ENCODE measurements at places on chromosomes 4 and X.
A peak's percentile ranks its signal among the peaks of the same experiment; 100 is the strongest.

- DNase-seq = no peak
Measured at GRCh38 chr4:70306076-70306475, 28.7 kb upstream of the CABS1 start.

DNA sequence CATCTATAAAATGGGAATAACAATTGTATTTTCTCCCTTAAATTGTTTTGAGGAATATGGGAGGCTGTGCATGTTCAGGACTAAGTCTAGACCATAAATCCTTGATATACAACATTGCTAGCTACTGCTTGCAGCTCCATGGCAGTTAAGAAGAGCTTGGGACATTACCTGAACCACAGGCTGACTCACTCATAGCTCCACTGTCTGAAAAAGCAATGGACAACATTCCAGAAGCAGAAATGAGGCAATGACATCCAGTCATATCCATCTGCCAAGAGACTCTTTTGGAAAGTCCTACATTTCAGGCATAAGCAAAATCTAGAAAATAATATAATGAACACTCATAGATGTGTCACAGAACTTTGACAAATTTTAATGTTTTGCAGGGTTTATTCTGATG is 167.3 kb upstream of the LEF1 start:
- peak; percentile 49 for DNase-seq

GRCh38 chr4:123896446-123897071 is 500.0 kb downstream of the SPRY1 start:
- DNase-seq = peak; percentile 8

GRCh38 chrX:47133493-47133892 is 11.0 kb downstream of the NDUFB11 start:
- DNase-seq = no peak

DNA sequence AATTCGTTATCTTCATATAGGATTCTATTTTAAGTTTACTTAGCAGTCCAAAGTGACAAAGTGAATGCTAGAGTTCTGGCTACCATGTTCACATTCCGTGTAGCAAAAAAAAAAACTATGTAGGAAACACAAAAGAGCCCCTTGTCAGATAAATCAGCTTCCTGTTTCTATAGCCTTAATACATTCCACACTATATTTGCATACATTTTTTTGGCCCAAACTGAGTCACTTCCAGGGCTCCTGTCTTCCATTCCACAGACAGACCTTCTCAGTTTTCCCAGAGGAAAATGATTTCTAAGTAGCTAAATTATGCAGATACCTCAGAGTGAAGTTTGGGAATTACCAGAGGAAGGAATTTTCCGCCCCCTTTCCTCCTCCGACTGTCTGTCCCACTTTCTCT is 841.9 kb upstream of the HS3ST1 start:
- no peak for DNase-seq

DNA sequence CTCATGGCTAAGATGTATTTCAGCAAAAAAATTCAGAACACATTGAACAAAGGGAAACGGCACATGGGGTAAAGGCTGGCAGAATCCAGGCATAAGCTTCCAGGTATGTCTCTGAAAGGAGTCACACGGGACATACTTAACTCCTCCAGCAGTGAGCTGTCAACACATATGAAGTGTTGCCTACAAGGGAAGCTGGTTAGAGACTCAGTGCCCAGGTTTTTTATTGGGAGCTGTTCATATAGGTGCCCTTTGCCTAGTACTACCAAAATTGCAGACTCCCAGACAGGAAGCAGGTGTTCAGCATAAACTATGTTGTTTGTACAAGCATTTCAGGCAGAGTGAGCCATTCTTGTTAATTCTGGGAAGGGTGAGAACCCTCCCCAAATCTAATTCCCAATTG is 77.4 kb upstream of the PUDP start:
- no peak for DNase-seq

DNA sequence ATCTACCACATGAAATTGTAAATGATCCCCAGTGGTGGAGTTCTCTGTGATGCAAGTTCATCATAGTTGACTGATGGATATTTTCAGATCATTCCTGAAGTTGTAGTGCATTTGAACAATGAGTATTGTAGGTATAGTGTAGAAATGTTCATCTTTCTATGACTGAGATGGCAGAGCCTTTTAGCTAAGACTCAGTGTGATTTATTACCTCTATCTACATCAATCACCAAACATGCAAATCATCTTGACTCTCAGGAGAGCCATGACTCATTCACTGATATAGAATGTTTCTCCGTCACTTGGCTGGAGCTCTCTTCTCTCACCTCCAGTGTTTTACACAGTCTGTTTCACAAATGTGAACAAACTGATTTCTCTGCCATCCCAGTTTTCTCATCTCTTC is 392.6 kb downstream of the IL1RAPL1 start:
- DNase-seq = peak; percentile 18

- DNase-seq = no peak
Measured at GRCh38 chrX:153310901-153311300, 10.7 kb downstream of the PNMA6F start.

DNA sequence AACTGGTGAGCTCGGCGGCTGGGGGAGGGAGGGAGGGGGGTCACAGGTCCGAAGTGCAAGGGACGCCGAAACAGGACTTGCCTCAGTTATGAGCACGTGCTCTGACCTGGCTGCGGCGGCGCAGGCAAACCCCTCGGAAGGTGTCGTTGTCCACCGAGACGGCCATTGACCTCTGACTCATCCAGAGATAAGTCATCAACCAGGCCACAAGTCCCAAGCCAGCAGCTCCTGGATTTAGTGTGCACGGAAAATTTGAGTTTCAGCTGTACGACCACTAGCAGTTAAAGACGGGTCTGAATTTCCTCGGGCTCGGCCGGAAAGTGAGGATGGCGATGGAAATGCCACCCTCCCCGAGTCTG is 674 bp downstream of the SH3D19 start:
- DNase-seq = peak; percentile 74

DNA sequence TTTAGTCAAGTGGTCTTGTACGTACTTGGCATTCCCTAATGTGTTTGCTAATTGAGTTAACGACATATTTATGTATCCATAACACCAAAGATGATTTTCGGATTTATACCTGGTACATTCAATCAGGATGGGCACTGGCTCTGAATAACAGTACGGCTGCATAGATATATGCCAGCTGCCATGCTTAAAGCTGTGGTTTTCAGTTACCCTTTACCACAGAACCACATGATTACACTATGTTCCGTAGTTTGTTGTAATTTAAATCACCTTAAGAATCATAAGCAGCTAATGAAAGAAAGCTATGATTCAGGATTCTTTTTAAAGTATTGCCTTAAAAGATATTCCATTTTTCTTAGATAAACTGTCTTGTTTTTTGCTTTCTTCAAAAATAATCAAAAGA is 53.6 kb downstream of the FIP1L1 start:
- DNase-seq = peak; percentile 24
